ENCODE measurements at places on chromosomes 11 and 22.

DNA sequence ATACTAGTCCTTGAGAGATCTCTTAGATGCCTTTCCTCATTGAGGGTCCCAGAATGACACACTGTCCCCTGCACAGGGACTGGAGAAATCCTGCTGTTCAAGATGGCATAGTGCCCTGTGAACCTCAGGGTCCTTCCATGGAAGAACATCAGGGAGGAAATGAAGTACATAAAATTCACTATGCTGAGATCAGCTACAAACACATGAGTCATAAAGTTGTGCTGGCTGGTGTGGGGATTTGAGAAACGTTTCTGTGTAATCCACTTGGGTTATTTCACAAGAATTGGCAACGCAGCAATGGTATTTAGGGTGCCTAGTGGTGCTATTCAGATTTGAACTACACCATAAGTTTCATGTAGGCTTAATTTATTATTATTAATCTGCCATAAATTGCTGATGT lies 174.4 kb downstream of the MAML2 start:
- no peak for DNase-seq

DNA sequence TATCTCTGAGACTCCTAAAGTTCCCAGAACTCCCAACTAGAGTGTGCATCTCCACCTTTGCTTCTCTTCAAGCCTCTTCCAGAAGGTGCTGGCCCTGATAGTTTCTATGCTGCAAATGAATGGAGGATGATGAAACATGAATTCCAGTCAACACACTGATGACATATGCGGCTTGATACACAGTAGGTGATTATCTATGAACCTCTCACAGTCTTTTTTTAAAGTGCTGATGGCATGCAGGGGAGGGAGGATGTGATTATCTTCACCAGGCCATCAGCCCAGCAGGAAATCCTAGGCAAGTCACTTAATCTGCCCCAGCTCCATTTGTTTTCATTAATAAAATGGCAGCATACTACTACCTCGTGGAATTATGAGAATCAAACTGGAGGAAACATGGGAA lies 548.5 kb downstream of the SOX6 start:
- DNase-seq: no peak

- DNase-seq: no peak
These were observed 42.9 kb downstream of the MICAL3 start for GRCh38 chr22:17981497-17981896.

DNA sequence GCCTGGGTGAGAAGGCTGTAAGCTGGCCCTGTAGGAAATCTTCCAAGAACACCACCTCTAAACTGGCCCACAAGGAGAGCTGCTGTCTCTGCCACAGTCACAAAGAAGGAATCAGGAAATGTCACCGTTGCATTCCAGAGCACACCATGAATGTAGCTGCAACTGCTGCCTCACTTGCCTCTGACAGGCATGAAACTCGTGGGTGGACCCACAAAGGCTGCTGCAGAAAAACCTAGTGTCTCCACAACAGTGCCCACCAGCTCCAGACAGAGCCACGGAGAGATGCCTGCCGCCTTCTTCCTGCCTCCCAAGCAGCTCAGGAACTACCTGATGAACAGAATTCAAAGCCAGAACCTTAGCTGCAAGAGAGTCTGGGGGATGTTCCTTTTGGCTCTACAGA lies 10.5 kb downstream of the DNAJB13 start:
- DNase-seq: no peak

- no peak for DNase-seq
These were observed 10.4 kb upstream of the CDC42BPG start for GRCh38 chr11:64854534-64855502.

DNA sequence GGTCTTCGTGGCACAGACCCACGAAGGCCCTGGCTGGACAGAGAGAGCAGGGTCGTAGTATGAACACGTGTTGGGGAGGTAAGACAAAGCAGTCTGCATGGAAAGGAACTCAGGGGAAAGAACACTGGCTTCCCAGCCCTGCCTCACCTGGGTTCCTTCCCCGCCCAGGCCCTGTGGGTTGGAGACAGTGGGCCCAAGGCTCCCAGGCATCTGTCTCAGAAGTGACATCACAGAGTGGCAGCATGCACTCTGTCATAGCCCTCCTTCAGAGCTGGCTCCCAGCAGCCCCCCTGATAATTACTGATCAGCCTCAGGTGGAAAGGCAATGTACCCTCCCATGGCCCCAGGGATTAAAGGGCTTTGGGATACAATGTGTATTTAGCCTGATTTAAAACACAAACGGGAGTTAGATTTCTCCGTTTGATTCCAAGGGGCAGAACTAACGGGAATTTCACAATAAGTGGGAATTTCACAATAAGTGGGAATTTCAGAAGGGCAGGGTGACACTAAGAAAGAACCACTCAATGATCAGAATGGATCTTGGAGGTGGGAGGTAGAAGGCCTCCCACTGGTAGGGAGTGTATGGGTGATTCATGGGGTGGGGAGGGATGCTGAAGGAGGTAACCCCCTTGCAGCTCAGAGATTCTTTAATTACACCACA lies 65.1 kb downstream of the SLC22A12 start:
- DNase-seq: no peak

DNA sequence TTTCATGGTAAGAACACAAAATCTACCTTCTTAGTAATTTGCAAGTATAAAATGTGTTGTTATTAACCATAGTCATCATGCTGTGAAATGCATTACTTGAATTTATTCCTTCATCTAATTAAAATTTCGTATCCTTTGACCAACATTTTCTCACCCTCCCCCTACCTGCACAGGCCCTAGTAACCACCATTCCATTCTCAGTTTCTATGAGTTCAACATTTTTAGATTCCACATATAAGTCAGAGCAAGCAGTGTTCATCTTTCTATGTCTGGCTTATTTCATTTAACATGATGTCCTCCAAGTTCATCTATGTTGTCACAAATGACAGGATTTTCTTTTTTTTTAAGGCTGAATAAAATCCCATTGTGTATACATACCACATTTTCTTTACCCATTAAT lies 43.5 kb upstream of the CCDC179 start:
- DNase-seq: no peak

DNA sequence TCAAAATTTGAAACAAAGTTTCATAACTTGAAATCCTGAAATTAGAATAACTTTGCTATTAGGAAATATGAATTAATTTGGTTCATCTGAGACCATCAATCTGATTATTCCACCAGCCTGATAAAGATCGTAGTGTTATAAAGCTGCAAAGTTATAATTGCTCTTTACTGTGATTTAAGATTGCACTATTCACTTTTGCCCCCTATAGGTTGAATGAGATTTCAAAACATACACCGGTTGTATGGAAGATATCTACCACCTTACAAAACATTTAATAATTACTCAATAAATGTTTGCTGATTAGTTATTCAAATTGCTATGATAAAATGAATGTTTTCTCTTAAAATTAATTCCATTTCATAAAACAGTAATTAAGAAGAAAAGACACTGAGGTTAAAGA lies 26.1 kb downstream of the APIP start:
- no peak for DNase-seq

GRCh38 chr11:12019866-12020416 lies 11.5 kb upstream of the DKK3 start:
- no peak for DNase-seq

DNA sequence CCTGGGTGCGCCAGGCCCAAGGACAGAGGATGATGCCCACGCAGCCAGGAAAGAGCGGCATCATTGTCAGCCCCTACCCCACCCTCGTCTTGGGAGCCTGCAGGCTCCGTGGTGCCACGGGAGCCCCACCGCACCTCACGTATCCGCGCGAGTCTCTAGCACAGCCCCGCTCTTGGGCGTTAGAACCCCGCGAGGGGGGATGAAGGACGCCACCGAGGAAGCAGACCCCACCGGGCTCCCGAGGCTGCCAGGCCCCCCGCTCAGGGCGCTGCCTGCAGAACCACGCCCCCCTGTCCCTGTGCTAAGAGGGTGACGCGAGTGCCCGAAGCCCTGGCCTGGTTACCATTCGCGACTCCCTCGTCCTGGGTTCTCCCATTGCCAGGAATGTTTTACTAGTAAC lies 52.3 kb upstream of the MS4A8 start:
- DNase-seq: no peak

DNA sequence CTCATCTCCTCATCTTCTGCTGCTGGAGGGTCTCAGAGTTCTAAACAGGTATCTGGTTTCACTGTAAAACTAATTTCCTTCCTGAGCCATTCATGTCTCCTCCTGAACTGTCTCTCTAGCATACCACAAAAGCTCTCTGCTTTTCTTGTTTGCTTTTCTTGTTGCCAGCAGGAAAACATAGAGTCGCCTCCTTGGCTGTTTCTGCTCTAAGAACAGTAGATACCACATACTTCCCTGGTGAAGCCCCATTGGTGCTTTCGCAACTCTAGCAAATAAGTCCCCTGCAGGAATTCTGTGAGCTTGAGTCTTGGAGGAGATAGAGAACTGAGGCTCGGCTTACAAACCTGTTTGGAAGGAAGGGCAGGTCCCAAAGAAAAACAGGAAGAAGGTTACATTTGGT lies 7.0 kb downstream of the DIXDC1 start:
- no peak for DNase-seq

DNA sequence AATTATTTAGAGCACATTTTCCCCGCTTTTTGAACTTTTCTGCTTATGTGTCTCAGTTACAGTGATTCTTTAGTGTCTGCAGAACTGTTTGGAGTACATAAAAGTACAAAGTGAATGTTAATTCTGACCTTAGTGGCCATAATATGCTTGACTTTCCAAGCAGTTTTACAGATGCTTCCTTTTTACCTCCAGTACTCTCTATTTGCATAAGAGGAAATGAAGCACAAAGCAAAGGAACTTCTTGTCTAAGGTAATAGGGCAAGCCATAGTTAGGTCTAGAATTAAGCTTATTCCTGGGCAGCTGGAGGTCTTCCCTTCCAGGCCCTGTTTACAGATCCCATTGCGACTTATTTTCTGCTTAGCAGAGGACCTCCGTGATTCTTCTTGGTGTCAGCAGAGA lies 3.6 kb downstream of the GTPBP1 start:
- no peak for DNase-seq

DNA sequence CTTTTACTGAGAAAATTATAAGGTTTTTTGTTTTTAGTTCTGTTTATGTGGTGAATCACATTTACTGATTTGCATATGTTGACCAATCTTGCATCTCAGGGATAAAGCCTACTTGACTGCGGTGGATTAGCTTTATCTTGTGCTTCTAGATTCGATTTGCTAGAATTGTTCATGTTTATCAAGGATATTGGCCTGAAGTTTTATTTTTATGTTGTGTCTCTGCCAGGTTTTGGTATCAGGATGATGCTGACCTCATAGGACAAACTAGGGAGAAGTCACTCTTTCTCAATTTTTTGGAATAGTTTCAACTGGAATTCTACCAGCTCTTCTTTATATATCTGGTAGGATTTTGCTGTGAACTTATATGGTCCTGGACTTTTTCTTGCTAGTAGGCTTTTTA lies 504.8 kb downstream of the ETS1 start:
- no peak for DNase-seq

- DNase-seq: no peak
These were observed 36.2 kb downstream of the MOB2 start for GRCh38 chr11:1450344-1450875.

DNA sequence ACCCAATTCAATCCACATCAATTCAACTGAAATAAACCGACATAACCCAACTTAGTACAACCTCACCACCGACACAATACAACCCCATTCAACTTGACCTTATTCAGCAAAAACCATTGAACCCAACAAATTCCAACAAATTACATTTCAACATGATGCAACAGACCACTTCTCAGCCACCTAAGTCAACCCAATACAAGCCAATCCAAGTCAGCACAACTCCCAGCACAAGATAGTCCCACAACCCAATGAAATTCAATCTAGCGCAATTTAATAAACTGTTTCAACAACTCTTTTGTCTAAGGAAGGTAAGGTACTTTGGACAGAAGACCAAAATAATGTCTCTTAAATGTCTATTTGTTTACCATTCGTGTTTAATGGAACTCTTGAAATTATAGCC lies 226.0 kb downstream of the MIAT start:
- DNase-seq: no peak

DNA sequence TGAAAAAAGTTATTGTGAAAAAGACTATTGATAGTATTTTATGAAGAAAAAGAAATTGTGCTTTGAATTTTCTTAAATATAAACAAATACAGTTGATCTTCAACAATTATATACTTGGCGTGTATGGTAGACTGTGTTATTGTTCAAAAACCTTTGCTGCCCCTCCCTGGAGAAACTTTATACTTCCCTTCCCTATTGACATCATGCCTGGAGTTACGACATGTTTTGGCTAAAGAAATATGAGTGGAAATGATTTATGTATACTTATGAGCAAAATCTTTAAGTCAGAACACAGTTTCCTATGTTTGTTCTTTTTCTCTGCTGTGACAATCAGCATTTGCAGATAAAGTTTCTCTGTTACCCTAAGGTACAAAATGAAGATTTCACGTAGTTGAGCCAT lies 243.8 kb downstream of the TMEM135 start:
- DNase-seq: no peak

- DNase-seq: no peak
These were observed 251.3 kb downstream of the SBF2 start for GRCh38 chr11:10042699-10043098.

- no peak for DNase-seq
These were observed 1.5 kb downstream of the ROBO4 start for GRCh38 chr11:124896071-124896750.

DNA sequence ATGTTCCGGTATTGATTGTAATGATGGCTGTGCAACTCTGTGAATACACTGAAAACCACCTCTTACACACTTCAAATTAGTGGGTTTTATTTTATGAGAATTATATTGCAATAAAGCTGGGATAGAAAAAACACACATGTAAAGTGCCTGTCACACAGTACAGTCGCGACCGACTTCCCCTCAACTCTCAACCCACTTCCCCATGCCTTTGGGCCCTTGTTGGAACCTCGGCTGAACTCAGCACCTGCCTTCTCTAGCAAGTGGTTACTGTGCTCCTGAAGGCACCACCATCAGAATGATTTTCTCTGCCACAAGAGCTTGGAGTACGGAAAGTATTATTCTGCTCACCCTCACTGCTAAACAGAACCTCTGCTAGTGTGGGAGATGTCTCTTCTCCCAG lies 13.5 kb downstream of the KCNJ1 start:
- no peak for DNase-seq

DNA sequence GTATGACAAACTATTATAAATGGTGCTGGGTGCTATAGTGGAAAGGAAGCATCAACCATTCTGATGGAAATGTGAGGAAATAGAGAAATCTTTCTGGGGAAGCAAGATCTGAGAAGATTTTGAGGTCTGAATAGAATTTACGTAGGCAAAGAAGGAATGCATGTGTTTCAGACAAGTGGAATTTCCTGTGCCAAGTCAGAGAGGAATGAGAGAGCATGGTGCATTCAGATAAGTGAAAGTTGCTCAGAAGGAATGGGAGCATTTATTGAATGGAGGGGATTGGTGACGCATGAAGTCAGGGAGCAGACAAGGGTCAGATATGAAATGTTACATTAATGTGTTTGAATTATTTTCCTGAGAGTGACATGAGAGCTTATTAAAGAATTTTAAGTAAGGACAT lies 725.5 kb downstream of the METTL15 start:
- DNase-seq: no peak

DNA sequence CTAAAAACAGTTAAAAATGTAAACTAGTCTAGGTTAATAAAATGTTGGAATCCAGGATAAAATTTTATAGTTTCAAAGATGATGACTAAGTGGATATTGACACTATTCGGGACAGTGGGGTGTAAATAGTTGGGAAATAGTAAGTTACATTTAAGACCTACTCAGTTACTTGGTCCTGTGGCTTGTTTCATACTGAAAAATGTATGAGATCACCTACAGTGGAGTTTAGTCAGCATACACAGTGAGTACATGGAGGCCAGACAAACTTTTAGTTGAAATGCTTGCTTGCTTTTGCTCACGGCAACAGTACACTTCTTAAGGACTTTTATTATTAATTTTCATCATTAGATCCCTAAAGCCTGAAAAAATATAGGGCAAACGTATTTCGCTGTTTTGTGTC lies 16.1 kb downstream of the TRIM22 start:
- no peak for DNase-seq

GRCh38 chr11:72778535-72779494 lies 15.0 kb downstream of the STARD10 start:
- DNase-seq: no peak
